ENCODE measurements at places on chromosomes 5 and 9.

- no peak for DNase-seq
These were observed 77.4 kb downstream of the VAV2 start for GRCh38 chr9:133914442-133915342.

DNA sequence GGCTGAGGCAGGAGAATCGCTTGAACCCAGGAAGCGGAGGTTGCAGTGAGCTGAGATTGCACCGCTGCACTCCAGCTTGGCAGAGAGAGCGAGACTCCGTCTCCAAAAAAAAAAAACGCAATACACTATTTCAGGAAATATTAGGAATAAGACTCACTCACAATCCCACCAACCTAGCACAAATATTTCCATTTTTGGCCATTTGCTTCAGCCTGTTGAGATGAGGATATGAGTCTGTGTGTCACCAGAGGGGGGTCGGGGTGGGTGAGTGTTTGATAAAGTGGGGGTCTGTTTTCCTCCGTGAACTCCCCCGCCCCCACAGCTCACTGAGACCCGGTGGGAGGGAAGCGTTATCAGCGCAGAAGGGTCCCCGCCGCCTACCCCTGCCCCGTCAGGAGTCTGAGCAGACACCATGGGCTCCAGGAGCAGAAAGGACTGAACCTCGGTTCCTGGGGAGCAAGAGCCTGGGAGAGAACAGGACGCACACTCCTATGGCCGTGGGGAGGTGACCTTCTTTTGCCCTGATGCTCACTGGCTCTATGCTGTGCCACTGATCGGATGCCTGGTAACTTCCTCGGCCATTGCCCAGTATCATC is 153.8 kb upstream of the PHYKPL start:
- no peak for DNase-seq

GRCh38 chr5:94239266-94239665 is 379.1 kb downstream of the KIAA0825 start:
- DNase-seq = no peak

GRCh38 chr5:116451905-116452450 is 122.6 kb downstream of the SEMA6A start:
- no peak for DNase-seq

GRCh38 chr9:37931592-37931991 is 27.7 kb upstream of the SLC25A51 start:
- no peak for DNase-seq

Data from stimulated activated CD4-positive, alpha-beta T cell treated with anti-CD3 and anti-CD28 coated beads, Interleukin-1b, Interleukin-23, amount 100 ng/mL, for 1 hour (primary cell).